ENCODE measurements at places on chromosomes 7 and 10. TPM values are rescaled to one million over a fixed set of nuclear protein-coding genes. Genes with fewer than 3 reads are reported as not detected.

The BMPER gene
- total RNA-seq, result 0.33 TPM

The ITIH2 gene
- total RNA-seq, result not detected

DNA sequence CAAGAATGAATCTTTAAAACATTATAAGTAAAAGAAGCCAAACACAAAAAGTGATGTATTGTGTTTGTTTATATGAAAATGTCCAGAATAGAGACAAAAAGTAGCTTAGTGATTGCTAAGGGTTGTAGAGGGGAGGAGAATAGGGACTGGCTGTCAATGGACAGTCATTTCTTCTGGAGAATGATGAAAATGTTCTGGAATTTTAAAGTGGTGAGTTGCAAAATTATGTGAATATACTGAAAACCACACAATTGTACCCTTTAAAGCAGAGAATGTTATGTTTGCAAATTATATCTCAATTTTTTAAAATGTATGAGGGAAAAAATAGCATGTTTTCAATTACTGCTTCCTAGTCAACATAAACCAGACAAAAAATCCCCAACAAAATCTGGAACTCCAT is 174.2 kb downstream of the KMT2E start:
- no peak for DNase-seq

DNA sequence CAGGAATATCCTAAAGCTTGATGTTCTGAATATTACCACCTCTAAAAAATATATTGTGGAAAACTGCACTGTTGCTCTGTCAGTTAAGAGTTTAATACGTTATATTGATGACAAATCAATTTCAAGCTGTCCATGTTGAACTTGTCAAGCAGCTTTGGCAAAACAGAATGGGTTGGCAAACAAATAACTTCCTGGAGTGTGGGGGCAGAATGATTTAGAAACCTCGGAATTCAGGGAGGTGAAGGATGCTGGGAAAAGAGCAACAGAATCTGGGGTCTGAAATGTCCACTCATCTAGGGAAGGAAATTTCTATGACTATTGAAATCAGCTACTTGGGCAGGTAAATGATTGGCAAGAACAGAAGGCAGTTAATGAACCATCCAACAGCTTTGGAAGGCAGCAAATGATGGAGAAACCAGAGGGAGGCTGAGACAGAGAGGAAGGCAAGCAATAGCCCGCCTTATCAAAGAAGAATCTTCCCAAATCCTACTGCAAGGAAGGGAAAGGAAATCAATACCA is 95.1 kb upstream of the PALS2 start:
- DNase-seq, result no peak

GRCh38 chr10:34281661-34282582 is 533.2 kb downstream of the PARD3 start:
- no peak for DNase-seq

The CFAP69 gene
- 18.5 TPM for total RNA-seq

- no peak for DNase-seq
These were observed 28.5 kb downstream of the RET start for GRCh38 chr10:43105102-43105955.

The FAM25A gene
- 11.4 TPM for total RNA-seq

DNA sequence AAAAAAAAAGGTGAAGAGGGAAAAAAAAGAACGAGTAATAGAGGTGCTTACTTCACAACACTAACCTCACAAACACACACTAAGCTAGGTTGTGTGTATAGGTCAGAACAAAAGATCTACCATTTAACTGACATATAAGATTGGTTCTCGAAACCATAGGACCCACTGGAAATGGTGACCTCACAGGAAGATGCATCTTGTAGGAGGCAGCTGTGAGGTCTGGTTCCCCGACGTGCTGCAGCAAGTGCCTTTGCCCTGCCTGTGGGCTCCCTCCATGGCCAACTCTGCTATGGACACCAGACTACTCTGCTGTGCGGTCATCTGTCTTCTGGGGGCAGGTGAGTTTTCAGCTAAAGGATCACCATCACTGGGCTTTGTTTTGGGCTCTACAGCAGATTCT is 133.8 kb upstream of the PRSS1 start:
- no peak for DNase-seq

GRCh38 chr10:11057994-11058393 is 40.3 kb downstream of the CELF2 start:
- no peak for DNase-seq

The DRGX gene
- total RNA-seq, result not detected

DNA sequence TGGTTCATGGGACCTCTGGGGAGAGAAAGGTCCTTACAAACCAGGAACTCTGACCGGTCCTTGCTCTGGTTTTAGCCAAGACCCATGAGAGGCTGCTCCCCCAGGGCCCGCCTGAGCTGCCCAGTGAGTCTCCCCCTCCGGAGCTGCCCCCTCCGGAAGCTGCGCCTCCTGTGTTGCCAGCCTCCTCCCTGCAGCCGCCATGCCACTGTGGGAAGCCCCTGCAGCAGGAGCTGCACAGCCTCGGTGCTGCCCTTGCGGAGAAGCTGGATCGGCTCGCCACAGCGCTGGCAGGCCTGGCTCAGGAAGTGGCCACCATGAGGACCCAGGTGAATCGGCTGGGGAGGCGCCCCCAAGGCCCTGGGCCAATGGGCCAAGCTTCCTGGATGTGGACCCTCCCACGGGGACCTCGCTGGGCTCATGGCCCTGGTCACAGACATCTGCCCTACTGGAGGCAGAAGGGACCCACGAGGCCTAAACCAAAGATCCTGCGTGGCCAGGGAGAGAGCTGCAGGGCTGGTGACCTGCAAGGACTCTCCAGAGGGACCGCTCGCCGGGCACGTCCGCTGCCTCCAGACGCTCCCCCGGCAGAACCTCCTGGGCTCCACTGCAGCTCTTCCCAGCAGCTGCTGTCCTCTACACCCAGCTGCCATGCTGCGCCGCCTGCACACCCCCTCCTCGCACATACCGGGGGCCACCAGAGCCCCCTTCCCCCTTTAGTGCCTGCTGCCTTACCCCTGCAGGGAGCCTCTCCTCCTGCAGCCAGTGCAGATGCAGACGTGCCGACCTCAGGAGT is 40.1 kb downstream of the ZNF467 start:
- no peak for DNase-seq

DNA sequence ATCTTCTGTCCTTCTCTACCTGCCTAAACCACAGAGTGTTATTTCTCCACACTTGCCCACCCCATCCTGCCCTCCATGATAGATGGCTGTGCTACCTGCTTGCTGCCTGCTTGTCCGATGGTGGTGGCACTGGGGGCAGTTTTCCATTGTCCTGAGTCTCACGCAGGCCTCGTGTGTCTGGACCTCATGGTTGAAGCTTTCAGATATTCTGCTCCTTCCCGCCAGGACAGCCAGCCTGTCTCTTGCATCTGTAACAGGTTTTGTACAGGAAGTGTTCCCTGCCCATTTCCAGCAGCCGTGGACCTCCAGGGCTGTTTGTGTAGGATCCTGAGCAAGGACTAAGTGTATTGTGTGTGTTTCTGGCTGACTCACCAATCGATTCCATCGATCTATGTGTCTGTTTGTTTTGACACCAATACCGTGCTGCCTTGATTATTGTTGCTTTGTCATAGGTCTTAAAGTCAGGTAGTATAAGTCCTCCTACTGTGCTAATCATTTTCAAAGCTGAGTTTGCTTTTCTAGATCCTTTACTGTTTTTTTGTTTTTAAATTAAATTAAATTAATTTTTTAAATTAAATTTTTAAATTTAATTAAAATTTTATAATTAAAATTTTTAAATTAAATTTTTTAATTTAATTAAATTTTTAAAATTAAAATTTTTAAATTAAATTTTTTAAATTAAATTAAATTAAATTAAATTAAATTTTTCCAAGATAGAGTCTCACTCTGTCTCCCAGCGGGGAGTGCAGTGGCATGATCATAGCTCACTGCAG is 8.5 kb downstream of the IL15RA start:
- no peak for DNase-seq

DNA sequence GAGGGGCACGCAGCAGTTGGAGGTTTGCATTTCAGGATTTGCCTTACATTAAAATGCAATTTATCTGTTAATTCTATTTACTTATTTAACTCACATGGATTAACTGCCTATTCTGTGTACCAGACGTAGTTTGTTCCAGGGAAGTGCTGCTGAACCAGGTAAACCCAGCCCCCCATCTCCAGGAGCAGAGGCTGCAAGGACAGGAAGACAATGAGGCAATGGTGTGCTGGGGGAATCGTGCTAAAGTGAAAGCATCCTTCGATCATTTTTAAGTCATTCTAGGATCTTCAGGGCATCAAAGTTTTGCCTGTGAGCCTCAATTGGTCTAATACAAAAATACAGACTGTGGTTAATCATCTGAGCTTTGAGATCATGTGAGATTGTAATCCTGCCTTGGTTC is 166.4 kb downstream of the DNAJB6 start:
- DNase-seq, result no peak

The LIPA gene
- total RNA-seq, result 45.2 TPM

GRCh38 chr10:21314906-21315644 is 210.4 kb downstream of the SKIDA1 start:
- no peak for DNase-seq

DNA sequence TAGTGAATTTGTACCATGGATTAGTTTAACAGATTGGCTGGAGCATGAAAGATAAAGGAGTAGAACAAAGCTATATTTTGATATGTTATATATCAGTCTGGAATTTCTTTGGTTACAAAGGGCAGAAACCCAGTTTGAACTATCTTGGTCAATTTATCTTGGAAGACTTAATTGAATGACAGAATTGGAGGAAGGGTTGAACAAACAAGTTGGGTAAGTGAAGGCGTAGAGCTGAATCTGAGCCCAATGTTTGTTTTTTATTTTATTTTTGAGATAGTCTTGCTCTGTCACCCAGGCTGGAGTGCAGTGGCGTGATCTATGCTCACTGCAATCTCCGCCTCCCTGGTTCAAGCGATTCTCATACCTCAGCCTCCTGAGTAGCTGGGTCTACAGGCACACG is 21.8 kb upstream of the JCAD start:
- no peak for DNase-seq

The IDI2 gene
- not detected for total RNA-seq

DNA sequence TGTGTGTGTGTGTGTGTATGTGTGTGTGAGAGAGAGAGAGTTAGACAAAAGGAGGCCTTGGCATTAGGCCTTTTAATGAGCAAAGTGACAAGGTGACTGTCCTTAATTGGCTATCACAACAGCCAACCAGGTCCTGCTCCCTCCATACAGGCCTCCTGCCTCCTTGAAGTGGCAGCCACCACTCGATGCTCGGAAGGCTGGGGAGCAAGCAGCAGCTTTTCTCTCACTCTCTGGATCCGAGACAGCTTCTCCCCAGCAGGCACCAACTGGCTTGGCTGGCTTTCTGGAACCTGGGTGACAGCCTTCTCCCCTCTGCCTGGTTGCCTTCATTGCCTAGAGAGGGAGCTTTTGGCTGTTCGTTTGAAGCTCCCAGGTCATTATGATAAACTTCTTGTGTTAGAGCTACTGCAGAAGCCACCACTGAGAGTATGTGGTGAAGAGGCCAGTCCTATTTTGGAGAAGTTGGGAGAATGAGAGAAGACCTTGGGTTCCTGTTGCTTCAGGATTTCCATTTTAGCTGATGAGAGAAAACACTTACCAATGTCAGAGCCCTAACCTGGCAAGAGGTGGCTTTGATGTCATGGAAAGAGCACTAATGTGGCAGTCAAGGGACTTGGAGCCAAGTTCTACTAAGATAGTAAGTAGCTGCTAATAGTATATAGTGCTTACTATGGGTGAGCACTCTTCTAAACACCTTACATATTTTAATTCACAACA is 37.6 kb downstream of the RPS24 start:
- no peak for DNase-seq

The SLC26A5 gene
- not detected for total RNA-seq

Measured in PC-9 (cell line).